PC-9 (cell line): ENCODE measurements at places on chromosomes 3 and 15. TPM values are rescaled to one million over a fixed set of nuclear protein-coding genes. Genes with fewer than 3 reads are reported as not detected.

GRCh38 chr3:116896116-116896515 is 186.5 kb downstream of the TUSC7 start:
- peak; percentile 55 for DNase-seq

SAMMSON gene
- total RNA-seq, result not detected in 2 replicates

DNA sequence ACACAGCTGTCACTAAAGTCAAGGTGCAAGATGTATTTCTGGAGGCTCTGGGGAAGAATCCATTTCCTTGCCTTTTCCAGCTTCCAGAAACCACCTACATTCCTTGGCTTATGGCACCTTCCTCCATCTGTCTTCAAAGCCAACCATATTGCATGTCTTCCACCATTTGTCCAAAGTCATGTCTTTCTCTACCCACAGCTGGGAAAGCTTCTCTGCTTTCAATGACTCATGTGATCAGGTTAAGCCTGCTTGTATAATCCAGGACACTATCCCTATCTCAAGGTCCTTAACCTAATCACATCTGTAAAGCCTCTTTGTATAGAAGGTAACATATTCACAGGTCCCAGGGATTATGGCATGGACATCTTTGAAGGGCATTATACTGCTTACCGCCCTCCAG is 14.2 kb downstream of the ARHGAP31 start:
- no peak for DNase-seq

DNA sequence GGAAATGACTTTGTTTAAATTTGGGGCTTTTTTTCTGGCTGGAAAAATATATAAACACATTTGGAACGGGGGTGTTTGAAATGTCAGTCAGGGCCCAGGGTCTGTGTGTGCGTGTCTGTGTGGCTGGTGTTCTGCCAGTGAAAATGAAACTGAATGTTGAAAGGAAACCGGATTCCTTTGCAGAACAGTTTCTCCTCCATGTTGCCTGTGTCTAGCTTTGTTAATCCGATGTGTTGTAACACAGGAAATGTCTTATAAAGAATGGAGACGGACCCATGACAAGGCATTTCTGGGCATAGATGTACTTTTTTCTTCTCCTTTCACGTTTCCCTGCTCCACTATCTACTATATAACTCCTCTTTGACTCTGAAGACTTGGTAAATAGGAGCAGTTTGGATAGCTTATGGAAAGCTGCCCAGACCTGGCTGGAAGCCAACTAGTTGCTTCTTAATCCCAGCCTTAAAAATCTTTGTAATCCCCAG is 2.8 kb downstream of the SQOR start:
- DNase-seq, result peak; percentile 39

SLC38A3 gene
- 0.33 and 0.37 TPM in 2 replicates for total RNA-seq

GRCh38 chr3:71025010-71025409 is 558.5 kb downstream of the FOXP1 start:
- DNase-seq, result no peak

CNTN6 gene
- not detected in 2 replicates for total RNA-seq

- no peak for DNase-seq
Measured at GRCh38 chr3:143071776-143072175, 47.8 kb upstream of the CHST2 start.

- no peak for DNase-seq
Measured at GRCh38 chr3:100941041-100941440, 52.2 kb downstream of the ABI3BP start.

- peak; percentile 46 for DNase-seq
Measured at GRCh38 chr15:78195735-78196201, 38.6 kb downstream of the ACSBG1 start.

DNA sequence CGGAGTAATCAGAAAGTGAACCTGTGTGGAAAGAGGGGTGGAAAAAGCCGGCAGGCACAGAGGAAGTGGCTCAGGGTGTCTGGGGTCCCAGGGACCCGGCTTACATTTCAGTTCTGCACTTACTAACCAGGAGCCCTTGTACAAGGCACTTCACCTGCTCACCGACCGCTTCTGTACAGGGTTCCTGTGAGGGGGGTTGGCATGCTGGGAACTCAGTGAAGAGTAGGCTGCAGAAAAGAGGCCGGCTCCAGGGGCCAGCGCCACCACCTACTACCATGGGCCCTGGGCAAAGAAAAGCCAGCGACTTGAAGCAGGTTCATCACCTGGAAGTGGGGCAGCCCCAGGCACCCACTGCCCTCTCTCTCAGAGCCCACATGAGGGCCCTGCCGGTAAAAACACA is 6.2 kb downstream of the STIMATE start:
- no peak for DNase-seq

DNA sequence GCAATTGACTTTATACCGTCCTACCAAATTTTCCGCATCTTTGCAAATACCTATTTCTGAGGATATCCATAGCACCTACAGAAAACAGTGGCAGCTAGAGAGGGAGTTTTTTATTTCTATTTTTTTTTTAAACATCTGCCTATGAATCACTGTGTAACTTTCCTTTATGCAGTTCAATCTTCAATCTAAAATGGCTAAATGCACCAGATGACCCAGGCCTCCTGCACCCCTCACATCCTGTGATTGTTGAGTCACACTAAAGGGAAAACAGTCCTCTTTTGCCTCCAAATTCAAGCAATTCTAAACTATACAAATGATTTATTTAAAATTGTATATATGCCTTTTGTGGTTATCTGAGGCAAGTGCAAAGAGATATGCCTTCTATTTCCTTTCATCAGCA is 20.1 kb upstream of the BCL6 start:
- peak; percentile 30 for DNase-seq

PLCH1 gene
- 0.73 and 1.4 TPM in 2 replicates for total RNA-seq

- no peak for DNase-seq
Measured at GRCh38 chr3:114874522-114874971, 272.5 kb downstream of the ZBTB20 start.

- DNase-seq, result no peak
Measured at GRCh38 chr15:52797625-52798501, 7.7 kb upstream of the ONECUT1 start.

GRCh38 chr15:66873856-66874255 is 171.8 kb downstream of the SMAD6 start:
- DNase-seq, result no peak

GRCh38 chr3:45772341-45773035 is 23.8 kb downstream of the SLC6A20 start:
- no peak for DNase-seq

DNA sequence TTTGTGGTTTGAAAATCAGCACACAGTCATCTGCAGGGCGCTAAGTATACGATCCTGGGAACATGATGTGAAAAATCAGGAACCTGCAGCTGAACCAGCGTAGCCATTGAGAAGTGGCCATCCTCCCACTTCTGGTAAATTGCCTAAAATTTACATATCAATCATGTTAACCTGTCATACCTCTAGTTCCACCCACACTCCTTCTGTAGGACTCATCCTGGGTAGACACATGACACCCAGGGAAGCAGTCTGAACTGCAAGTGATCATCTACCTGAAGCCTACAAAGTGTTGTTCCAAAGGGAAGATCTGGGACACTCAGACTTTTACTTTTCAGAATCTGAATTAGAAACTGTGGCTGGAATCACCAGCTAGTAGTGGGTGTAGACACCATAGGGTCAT is 5.5 kb upstream of the PSMD6 start:
- no peak for DNase-seq

- DNase-seq, result no peak
Measured at GRCh38 chr3:178823591-178824246, 247.9 kb downstream of the ZMAT3 start.

DNA sequence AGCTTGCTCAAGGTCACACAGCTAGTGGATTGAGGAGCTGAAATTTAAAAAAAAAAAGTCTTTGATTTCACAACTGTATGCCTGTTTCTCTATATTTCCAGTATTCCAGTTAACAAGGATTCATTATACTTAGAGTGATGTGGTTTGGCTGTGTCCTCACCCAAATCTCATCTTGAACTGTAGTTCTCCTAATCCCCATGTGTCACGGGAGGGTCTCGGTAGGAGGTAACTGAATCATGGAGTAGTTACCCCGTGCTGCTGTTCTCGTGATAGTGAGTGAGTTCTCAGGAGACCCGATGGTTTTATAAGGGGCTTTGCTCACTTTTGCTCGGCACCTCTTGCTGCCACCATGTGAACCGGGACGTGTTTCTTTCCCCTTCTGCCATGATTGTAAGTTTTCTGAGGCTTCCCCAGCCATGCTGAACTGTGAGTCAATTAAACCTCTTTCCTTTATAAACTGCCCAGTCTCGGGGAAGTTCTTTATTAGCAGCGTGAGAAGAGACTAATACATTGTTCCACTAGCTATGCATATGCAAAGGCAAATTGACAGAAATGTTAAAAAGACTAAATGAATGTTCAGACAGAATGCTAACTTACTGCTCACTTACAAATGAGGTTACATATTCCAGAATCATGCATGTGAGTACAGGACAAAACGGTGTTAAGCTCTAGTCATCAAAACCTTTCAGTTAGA is 1101.9 kb downstream of the ROBO1 start:
- DNase-seq, result no peak

GOLGA6L7 gene
- not detected in 2 replicates for total RNA-seq

DLL4 gene
- total RNA-seq, result 0.48 and 0.55 TPM in 2 replicates

DNA sequence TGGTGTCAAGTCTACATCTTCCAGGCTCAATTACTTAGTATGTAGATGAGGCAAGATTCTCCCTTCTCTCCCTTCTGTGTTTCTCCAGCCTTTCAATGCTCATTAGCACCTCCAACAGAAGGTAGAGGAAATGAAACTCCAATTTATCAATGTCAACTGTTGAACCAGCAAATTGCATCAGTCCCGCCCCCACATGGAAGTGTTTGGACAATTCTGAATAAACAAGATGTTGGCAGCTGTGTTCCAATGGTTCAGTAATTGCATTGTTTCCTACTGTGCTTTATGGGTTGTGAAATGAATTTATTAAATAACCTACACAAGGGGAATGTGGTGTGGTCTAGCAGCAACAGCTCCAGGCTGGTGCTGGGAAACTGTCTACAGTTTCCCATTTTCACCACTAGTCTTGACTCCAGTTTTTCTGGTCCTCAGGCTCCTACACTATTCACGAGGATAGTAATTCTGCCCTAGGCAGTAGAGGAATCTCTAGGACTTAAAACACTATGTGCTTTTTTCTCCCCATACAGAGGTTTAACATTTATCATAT is 91.9 kb downstream of the MB21D2 start:
- peak; percentile 75 for DNase-seq

DNA sequence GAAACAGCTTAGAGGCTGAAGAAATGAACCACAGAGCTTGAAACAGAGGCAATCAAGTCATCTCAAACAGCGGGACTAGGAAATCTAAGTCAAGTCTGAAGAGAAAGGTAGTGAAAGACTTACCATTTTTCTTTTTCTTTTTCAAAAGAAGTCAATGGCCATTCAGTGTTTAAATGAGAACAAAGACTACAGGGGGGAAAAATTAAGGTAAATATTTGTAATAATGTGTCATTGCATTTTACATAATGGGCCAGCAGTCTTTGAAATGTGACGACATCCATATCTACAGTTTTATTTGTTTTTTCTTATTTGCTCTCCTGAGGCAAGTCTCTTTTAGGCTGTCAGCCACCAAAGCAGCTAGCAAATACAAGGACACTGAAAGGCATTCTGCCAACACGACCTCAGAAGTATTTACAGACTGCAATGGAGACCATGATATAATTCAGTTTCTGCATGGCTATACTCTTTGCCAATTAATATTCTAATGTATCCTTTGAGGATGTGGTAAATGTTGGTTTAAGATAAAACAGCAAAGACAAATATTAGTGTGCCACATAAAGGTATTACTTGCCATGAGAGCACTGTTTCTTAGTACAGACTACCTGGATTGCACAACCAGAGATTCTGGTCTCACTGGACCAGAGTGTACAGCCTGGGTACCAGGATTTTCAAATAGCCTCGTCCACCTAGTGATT is 307.0 kb upstream of the THBS1 start:
- DNase-seq, result peak; percentile 44

DNA sequence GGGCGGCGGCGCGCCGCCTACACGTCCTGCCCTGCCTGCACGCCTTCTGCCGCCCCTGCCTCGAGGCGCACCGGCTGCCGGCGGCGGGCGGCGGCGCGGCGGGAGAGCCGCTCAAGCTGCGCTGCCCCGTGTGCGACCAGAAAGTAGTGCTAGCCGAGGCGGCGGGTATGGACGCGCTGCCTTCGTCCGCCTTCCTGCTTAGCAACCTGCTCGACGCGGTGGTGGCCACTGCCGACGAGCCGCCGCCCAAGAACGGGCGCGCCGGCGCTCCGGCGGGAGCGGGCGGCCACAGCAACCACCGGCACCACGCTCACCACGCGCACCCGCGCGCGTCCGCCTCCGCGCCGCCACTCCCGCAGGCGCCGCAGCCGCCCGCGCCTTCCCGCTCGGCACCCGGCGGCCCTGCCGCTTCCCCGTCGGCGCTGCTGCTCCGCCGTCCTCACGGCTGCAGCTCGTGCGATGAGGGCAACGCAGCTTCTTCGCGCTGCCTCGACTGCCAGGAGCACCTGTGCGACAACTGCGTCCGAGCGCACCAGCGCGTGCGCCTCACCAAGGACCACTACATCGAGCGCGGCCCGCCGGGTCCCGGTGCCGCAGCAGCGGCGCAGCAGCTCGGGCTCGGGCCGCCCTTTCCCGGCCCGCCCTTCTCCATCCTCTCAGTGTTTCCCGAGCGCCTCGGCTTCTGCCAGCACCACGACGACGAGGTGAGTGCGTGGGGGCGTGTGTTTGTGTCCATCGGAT is 602 bp downstream of the TRIM71 start:
- no peak for DNase-seq

DNA sequence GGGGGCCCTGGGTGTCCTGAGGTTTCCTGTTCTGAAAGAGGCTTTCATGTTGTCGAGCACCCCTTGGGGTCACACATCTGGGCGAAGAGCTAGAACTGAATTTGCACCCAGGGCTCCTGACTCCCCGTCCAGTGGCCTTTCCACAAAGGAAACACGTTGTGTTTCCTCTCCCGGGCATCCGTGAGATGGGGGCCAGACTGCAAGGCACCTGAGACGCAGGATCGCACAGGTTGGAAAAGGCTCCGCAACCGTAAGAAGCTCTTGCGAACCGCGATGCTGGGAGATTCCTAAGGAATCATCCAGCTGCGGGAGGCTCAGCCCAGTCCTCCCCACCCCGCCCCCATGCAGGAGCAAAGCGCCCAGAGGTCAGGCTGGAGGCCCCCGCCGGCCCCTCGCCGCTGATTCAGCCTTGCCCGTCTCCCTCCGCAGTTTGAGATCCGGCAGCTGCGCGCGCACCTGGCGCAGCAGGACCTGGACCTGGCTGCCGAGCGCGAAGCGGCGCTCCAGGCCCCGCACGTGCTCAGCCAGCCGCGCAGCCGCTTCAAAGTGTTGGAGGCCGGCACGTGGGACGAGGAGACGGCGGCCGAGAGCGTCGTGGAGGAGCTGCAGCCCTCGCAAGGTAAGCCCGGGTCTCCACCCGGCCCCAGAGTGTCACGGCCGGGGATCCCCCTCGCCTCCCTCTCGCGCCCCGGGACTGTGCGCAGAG is 119.6 kb downstream of the ETFA start:
- DNase-seq, result no peak

DNA sequence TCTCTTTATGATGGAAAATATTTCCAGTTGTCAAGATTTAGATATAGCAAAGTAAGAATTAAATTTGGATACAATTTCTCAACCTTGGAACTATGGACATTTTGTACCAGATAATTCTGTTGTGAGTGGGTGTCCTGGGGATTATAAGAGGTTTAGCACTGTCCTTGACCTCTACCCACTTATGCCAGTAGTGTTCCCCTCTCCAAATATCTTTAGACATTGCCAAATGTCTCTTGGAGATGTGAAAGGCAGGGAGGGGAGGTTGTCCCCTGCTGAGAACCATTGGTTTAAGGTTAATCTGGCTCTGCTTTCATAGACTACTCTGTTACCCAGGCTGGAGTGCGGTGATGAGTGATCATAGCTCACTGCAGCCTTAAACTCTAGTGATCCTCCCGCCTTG is at the start of gene EBLN2:
Gene EBLN2 (plus strand): TSS at position 244 of the 400 bp plus-strand sequence. CDS start 423 bp downstream, outside the sequence.
- no peak for DNase-seq

NOX5 gene
- 0.85 and 1.5 TPM in 2 replicates for total RNA-seq

SH3GL3 gene
- total RNA-seq, result 0.22 TPM in 1 of 2 replicates, not detected in the other
